ENCODE measurements at places on chromosomes 3 and 15.

- DNase-seq: peak; percentile 25
Measured at GRCh38 chr15:85582131-85583079, 202.0 kb downstream of the AKAP13 start.

DNA sequence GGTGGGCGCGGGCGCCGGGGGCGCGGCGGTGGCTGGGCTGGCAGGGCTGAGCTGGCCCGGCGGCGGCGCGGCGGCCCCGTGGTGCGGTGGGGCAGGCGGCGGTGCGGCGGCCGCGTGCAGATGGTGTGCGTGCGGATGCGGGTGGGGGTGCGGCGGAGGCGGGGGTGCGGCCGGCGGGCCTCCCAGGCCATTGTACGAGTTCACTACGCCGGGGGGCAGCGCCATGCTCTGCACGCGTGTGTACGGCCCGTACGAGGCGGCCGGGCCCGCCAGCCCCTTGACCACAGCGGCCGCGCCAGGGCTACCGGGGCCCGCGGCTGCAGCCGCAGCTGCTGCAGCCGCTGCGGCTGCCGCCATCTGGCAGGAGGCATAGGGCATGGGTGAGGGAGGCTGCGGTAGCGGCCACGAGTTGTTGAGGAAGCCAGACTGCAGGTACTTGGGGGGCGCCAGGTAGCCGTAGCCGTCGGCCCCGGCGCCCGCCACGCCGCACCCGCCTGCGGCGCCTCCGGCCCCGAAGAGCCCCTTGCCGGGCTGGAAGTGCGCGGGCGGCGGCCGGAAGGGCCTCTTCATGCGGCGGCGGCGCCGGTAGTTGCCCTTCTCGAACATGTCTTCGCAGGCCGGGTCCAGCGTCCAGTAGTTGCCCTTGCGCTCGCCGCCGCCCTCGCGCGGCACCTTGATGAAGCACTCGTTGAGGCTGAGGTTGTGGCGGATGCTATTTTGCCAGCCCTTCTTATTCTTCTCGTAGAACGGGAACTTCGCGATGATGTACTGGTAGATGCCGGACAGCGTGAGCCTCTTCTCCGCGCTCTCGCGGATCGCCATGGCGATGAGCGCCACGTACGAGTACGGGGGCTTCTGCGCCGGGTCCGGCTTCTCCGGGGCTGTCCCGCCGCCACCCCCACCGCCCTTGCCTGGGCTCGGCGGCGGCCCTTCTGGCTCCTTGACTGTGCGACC, 951 bp downstream of the FOXL2 start:
- DNase-seq: no peak

DNA sequence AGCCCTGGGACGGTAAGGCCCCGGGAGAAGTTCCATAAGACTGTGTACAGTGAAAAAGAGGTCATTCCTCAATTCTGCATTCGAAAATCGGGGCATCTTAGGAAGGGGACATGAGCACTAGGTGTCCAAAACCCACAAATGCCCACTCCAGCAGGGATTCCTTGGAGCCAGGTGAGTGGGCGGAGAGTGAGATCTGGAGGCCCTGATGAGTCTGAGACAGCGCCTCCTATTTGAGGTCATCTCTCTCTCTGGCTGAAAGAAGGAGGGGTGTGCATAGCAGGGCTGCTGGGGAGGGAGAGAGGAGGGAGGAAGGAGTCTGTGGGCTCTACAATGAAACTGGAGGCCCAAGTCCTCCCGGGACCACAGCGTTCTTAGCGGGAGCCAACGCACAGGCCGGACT, 38.1 kb upstream of the LACTB start:
- DNase-seq: no peak

DNA sequence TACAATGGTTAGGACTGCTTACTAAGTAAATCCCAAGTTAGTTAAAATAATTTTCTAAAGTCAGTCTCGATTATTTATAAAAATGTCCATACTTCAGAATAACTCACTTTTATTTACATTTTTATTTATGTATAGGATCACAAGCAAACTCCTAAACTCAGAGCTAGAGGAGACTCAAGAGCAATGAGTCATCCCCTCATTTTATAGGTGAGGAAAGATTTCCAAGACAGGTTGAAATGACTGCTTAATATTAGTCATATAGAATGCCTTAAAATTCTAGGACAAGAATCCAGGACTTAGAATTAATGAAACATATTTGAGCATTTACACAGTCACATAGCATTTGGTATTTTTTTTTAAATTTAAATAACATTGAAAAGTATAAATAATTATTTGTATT, 983.8 kb downstream of the SI start:
- no peak for DNase-seq

DNA sequence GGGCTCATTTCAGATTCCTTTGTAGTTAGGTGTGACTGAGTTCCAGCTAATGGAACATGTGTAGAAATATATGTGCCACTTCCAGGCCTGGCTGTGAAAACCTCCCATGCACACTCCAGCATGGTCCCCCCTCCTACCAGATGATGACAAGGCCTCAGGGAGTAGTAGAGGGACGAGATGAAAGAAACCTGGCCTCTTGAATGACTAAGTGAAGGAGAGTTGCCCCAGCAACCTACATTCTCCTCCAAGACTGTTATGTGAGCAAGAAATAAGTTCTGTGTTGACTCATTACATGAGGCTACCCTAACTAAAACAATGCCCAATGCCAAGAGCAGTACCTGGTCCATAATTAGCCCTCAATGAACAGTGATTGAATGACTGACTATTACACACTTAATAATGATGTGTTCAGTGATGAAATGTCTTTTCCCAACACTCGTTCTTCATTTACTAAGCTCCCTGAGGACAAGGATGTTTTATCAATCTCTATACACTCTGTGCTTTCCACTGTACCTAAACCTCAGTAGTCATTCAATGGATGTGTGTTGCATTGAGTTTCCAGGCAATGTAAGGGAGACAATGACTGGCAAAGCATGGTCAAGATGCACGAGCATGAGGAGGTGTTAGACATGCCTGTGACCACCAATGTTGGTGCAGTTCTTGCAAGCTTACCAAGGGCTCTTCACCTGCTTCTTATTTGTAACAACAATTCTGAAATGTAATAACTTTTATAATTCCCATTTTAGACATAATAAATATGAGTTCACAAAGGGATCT, 62.0 kb upstream of the BCL6 start:
- DNase-seq: no peak

- no peak for DNase-seq
Measured at GRCh38 chr3:14267976-14268375, 89.4 kb downstream of the LSM3 start.

DNA sequence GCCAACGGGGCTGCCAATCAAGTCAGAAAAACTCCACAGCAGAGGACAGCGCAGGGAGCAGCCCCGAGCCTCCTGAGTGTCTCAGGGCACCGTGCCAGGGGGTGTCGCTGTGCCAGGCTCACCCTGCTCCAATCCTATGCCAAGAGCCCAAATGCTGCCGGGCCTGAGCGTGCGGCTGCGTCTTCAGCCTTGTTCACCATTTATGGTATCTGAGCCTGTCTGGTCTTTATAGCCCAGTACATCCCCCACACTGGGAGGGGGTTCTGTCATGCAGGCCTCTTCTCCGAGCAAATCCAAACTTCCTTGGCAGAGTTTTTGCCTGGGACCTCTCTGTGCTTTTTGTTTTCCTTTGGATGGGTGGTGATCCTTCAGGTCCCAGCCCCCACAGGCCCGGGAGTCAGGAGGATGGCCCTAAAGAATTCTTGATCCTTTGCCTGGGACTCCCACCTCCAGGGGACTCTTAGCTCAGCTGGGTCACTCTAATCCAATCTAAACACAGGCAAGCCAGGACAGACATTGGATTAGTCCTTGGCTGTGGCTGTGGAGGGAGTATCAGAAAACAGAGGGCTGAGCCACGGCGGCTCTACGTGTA, 135.1 kb upstream of the HACD2 start:
- no peak for DNase-seq

DNA sequence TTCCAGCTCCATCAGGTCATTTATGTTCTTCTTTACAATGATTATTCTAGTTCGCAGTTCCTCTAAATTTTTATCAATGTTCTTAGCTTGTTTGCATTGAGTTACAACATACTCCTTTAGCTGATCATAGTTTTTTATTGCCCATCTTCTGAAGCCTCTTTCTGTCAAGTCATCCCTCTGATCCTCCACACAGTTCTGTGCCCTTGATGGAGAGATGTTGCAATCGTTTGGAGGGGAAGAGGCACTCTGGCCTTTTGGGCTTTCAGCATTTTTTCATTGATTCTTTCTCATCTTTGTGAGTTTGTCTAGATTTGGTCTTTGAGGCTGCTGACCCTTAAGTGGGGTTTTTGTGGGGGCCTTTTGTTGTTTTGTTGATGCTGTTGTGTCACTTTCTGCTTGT, 234.6 kb upstream of the CBLB start:
- no peak for DNase-seq

- DNase-seq: no peak
Measured at GRCh38 chr3:24296441-24297205, 198.0 kb downstream of the THRB start.

- DNase-seq: no peak
Measured at GRCh38 chr3:146191051-146191450, 30.1 kb upstream of the PLOD2 start.

DNA sequence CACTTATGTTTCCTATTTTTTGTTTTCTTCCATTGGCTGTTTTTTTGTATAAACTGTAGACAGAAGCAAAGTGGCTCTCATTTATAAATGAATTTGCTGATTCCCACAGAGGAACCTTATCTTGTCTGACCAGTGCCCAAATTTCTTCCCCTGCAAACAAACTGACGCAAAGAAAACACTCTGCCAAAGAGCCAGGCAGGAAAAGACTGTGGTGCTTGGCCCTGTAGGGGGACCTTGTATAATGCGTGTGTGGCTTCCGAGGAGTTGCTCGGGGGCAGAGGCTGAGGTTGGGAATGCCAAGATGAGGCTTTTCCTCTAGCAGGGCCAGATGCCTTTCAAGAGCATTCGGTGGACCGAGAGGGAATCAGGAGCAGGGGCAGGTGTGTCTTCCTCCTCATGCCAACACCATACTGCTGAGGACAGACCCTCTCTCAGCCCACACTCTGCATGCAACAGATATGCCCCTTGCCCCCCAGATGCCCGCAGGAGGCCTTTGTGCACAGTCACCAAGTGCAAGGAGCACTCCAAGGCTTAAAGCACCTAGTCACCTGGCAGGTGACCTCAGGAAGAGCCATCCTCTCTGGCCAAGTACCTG, 104.3 kb upstream of the ABHD17C start:
- DNase-seq: no peak

- no peak for DNase-seq
Measured at GRCh38 chr3:116112696-116113095, 332.6 kb downstream of the LSAMP start.

DNA sequence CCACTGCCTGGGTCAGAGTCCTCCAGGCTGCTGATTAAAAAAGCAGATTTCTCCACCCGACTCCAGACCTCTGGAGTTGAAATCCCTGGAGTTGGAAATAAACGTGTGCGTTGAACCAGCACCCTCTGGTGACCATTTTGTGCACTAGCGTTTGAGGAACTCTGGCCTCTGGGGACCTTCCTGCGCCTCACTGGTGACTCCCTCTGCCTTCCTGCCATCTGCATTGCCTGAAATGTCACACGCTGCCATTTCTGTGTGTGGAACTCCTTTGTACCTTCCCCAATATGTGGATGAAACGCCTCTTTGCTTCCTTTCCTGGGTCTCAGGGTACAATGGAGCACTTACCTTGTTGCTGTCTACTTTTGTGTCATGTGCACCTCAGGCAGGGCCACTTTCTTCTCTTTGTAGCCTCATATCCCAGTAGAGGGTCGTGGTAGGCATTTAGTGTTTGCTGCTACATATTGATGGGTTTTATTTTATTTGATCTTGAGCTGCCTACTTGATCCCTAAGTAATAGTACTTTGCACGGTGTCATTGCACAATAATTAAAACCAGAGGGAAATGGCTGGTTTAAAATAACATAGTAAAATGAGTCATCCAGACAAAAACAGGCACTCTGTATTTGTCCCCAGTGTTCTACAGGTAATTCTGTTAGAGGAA, 56.8 kb downstream of the GPR171 start:
- peak; percentile 76 for DNase-seq

DNA sequence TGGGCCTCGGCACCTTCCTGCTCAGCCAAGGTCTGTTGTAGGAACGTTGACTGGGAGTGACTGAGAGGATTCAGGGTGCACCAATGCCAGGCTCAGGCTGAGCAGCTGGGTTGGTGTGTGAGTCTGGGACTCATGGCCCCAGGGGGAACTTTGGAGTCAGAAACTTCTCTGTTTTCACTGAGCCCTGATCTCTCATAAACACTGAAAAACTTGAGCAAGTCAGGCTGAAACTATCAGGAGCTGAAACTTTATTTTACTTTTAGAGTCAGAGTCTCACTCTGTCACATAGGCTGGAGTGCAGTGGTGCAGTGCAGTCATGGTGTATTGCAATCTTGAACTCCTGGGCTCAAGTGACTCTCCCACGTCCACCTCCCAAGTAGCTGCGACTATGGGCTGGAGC, 3.0 kb downstream of the TRAK1 start:
- DNase-seq: no peak

DNA sequence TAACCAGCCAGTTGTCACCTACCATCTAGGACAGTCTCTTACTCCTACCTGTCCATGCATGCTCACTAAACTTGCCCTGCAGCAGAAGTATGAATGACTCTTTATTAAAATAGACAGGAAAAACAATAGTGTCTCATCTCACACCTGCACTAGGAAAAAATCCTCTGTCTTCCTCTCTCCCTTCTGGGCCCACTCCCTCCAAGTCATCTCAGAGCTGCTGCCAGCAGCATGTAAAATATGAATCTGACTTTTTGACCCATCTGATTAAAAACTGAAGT, 93.5 kb upstream of the THBS1 start:
- DNase-seq: no peak

- no peak for DNase-seq
Measured at GRCh38 chr3:156098437-156099035, 21.8 kb upstream of the KCNAB1 start.

DNA sequence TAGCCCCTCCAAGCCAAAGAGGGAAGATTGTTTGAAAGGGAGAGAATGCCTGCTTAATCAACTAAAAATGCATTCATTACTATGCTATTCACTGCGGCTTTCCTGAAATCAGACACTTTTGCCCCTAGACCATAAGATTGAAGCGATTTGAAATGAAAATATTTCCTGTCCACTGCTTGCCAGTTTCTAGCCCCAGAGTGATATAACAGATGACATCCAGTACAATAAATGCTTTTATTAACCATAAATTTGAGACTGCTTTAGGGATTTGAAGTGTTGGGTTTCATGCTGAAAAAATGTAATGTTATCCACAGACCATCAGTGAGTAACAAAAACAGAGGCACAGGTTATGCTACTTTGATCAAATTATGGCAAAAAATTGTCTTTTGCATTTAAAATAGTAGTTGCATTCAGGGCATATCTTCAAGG, 14.1 kb downstream of the IL17RD start:
- DNase-seq: no peak

GRCh38 chr3:32888739-32889138, 62.7 kb upstream of the CCR4 start:
- no peak for DNase-seq

- DNase-seq: no peak
Measured at GRCh38 chr3:11603628-11604027, 40.1 kb downstream of the VGLL4 start.

DNA sequence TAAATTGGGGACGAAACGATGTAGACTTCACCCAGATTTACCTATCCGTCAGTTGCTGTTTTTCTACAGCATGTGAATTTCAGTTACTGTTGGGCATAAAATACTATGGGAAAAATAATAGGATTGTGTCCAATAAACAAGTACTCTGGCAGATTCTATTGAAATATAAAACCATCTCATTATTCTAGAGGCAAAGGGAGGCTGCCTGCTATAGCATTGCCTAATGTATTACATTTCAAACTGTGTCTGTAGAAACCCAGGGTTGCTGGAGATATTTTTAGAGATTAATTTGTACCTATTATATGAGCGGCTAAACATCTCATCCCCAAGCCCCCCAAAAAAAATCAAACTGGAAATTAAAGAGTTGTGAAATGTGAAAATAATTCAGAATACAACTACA, 159.6 kb upstream of the IL12A start:
- DNase-seq: no peak

GRCh38 chr3:35936571-35936970, 297.2 kb downstream of the ARPP21 start:
- DNase-seq: no peak

Data from renal cortex interstitium (tissue), 15 donors.